ENCODE measurements at places on chromosomes 5 and 9. TPM values are rescaled to one million over a fixed set of nuclear protein-coding genes. Genes with fewer than 3 reads are reported as not detected.
A peak's percentile ranks its signal among the peaks of the same experiment; 100 is the strongest.

- DNase-seq = peak; percentile 48
These were observed at the start of gene GPR150 for GRCh38 chr5:95620030-95620869. Gene GPR150 (plus strand): TSS chr5:95620087. CDS start chr5:95620276, 189 bp downstream.

DNA sequence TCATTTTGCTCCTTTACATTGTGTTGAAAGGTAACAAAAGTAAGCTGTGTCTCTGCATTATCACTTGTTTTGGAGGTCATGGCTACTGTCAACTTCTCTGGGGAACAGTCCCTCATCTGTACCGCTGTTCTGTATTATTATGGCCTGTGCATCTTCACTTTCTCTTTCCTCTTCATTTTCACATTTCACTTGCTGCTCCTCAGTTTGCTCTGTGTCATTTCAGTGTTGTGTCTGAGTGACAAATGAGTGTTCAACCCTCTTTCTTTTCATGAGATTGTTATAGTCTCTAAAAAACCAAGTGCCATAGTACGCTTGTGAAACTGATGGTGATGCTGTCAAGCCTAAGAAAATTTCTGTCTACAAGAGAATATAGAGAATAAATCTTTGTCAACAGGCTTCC, 122.0 kb upstream of the FER start:
- no peak for DNase-seq

PROB1 gene
- 2.4 TPM for total RNA-seq

BTNL8 gene
- total RNA-seq = not detected

DNA sequence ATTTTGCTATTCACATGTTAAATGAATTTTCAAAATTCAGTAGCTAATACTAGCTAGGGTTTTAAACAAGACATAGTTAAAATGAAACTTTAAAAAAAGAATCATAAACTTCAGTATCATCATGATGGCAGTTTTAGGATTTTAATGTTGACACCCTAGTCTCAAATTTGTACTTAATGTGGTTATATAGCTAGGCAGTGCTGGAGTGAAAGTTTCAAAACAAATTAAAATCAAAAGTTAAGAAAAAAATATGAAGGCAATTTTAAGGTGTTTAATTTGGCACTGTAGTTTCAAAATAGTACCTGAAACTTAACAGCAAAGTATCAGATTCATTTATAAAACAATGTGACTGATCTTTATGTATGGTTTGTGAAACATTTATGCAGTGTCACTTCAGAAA, 19.3 kb upstream of the CDKN2B start:
- no peak for DNase-seq

- DNase-seq = no peak
These were observed 1029.1 kb upstream of the ACO1 start for GRCh38 chr9:31355159-31355882.

PCDHB5 gene
- total RNA-seq = 2.9 TPM

- no peak for DNase-seq
These were observed 12.3 kb upstream of the MRNIP start for GRCh38 chr5:179870952-179871351.

DAB2IP gene
- total RNA-seq = 103 TPM

- no peak for DNase-seq
These were observed 64.7 kb upstream of the SPOCK1 start for GRCh38 chr5:137563646-137564397.

GRCh38 chr5:96868603-96869371, 7.5 kb upstream of the ERAP2 start:
- no peak for DNase-seq

DNA sequence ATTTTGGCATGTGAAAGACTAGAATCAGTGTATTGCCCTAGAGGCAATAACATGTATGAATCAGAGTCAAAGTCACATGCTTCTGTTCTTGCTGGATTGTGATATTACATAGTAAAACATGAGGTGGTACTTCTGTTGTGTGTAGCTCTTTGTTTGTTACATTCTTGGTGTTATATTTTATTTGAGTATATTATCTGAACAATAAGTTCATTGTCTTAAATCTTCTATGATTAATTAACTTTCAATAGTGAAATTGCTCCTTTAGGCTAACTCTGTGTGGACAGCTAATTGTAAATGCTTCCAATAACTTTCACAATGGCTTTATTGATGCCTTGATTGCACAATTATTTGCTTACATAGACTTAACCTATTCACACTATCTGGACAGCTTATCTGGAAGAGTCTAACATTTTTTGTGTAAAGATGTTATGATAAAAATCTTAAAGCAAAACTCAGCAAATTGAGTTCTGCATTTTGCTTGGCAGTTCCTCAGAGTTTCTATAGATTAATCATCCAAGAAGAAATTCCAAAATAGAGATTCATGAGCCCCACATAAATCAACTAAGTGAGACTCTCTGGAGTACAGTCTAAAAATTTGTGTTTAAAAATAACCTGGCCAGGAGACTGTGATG, 239.6 kb upstream of the TUSC1 start:
- no peak for DNase-seq

DNA sequence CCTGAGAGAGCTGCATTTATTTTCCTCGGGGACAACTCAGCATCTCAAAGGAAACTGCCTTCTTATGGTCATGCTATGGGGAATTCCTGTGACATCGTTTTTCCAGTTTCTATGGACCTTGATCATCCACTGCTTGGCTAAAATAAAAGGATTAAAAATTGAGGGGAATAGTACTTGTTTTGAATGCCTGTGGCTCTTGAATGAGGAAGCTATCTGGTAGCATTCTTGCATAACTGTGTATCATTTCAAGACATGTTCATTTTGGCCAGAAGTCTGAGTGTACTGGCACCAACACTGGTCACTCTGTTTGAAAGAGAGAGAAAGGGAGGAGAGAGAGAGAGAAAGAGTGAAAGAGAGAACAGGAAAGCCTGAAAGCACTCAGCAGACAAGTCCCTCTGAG, 116.7 kb downstream of the DOCK2 start:
- no peak for DNase-seq

SLC34A1 gene
- total RNA-seq = not detected

DNA sequence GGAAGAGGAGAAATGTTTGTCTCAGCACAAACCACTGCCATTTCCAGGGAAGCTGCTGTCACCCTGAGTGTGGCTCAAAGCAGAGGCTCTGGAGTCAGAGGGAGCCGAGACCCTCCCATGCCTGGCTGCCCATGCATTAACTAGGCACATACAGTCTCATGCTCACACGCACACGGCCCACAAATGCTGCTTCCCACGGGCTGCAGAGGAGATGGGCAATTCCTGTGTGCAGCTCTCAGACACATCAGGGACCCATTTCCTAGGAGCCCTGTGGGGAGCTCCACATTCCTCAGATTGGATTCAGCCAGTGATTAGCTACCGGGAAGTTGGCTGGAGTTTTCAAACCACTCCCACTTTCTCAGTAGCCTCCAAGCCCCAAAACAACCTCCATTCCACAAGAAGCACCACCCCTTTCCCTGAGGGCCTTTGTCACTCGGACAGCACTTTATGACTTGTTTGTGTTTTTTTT, 9.1 kb upstream of the PTGES start:
- DNase-seq = no peak

DNA sequence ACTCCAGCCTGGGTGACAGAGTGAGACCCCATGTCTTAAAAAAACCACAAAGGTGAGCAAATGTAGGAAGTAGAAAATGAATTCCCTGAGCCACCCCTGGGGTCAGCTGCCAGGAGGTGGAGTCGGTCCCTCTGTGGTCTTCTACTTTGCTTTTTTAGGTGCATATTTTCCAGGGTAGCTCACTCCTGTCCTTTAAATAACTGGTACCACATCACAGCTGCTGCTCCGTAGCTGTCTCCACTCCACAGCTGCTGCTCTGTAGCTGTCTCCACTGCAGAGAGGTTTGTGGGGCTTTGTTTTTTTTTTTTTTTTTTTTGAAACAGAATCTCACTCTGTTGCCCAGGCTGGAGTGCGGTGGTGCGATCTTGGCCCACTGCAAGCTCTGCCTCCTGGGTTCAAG, 8.9 kb downstream of the WDR5 start:
- DNase-seq = no peak
